ENCODE measurements at places on chromosomes 4 and X.
A peak's percentile ranks its signal among the peaks of the same experiment; 100 is the strongest.

- DNase-seq: no peak
Measured at GRCh38 chr4:163492951-163493504, 1.5 kb upstream of the TMA16 start.

GRCh38 chr4:151455212-151455611, 46.2 kb downstream of the FHIP1A start:
- no peak for DNase-seq

DNA sequence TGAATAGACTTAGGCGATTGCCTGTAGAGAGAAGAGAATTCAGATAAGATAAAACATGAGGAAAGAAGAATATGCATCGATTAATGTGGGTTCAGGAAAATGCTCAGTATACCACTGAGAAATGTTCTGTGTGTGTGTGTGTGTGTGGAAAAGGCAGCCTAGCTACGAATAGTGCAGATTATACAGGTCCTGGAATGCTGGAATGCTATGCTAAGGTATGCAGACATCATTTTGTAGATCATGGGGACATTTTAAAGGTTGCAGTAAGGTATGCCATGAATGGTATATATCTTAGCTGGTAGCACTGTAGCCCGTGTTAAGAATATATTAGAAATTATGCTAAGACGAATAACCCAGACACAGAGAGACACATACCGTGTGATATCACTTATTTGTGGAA, 267.9 kb downstream of the TLL1 start:
- no peak for DNase-seq

DNA sequence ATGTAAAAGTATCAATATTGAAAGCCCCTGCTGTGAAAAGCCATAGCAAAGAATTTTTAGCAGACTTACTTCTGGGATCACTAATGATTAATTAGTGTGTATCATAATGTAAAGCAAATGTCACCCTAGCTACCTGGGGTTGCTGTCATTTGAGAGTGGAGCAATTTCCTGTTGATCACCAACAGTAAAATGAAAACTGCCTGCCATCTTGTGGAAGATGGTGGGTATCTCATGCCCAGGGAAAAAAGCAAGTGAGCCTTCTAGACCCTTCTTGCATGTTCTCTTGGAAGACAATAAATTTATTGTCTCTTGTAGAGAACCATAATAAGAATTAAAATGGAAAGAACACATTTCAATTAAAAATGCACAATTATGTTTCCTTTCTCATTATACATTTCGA, 360.2 kb downstream of the ZIC3 start:
- peak; percentile 2 for DNase-seq

GRCh38 chrX:131441033-131441432, 102.8 kb upstream of the OR13H1 start:
- DNase-seq: no peak

DNA sequence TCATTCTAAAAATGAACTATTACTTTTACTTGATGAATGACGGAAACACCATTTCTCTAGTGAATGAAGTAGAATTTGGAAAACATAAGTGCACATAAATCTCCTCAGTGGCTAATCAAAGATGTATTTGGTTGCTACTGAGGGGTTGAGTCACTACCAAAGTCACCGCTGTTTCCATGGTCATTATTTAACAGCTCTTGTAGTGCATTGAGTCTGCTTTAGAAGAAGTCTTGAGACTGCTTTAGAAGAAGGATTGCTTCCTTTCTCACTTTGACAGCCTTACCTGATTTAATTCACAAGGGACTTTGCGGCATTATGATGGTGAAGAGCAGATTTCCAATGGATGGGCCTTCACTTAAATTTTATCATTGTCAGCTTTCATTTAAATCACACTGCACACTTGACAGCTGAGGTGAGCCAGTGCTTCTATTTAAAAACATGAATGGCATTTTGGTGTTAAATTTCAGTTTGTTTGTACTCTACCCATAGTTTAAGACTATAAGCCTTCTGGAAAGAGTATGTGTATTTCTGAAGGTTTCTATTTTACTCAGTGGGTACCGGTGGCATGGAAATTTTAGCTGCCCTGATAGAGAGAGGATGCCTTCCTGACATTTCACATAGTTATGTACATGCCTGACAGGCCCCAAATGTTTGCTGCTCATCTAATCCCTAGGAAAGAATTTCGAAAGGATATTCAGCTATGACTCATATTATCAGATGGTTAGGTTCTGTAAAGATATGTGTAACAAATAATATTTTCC, 9.5 kb downstream of the ASB5 start:
- DNase-seq: no peak

- DNase-seq: peak; percentile 22
Measured at GRCh38 chrX:101550362-101550750, at the start of gene ARMCX1. Gene ARMCX1, plus strand, starts transcription at chrX:101550547. Its CDS starts 2,384 bp downstream, at chrX:101552931.

GRCh38 chrX:69102612-69103194, 62.5 kb downstream of the PJA1 start:
- no peak for DNase-seq

- DNase-seq: no peak
Measured at GRCh38 chr4:187283201-187283955, 559.7 kb upstream of the FAT1 start.

- DNase-seq: no peak
Measured at GRCh38 chrX:5528057-5528456, 700.6 kb downstream of the NLGN4X start.
